ENCODE measurements at places on chromosomes 4 and X.

DNA sequence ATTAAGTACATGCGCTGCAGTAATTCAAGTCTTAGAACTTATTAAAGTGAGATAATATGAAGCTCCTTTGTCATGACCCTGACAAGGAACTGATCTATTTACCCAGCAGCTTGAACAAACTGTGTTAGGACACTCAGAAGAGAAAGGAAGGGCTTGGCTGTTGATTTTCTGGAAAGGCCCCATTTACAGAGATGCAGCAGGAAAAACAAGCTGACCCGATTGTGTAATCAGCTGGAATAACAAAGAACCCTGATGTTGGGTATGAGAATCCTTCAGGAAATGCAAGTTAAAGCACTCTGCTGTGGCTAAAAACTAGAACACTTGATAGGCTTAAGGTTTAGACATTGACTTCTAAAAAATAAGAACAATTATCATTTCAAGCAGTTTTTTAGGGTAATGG lies 64.8 kb downstream of the TBC1D9 start:
- H3K36me3 ChIP-seq: no peaks in the 10 kb centered on the region
- DNase-seq: no peak
- H3K27ac ChIP-seq: no peak overlapping the region
- H3K27me3 ChIP-seq: no peaks in the 10 kb centered on the region

GRCh38 chr4:56048702-56049431 lies 100.1 kb downstream of the CEP135 start:
- no peaks in the 10 kb centered on the region for H3K4me1 ChIP-seq
- peak; percentile 78 for DNase-seq
- no peak overlapping the region for H3K27ac ChIP-seq
- peak overlapping the region; percentile 54 for H3K4me3 ChIP-seq
- H3K27me3 ChIP-seq: no peaks in the 10 kb centered on the region
- H3K36me3 ChIP-seq: no peaks in the 10 kb centered on the region

DNA sequence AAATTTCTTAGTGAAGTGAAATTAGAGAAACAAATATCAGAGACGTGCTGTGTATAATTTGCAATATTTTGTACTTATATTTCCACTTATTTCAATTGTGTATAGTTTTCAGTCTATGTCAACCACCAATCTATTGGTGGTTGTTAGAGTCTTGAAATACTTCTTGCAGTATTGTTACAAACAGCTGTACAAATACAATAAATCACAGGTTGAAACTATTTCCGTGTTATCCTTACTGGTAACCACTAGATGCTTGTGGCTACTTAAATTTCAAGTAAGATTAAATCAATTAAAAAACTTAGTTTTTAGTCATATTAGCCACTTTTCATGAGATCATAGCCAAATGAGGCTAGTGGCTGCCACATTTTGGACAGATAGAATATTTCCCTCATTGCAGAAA lies 520.5 kb downstream of the GBA3 start:
- no peak for DNase-seq
- H3K36me3 ChIP-seq: no peaks in the 10 kb centered on the region
- H3K4me3 ChIP-seq: no peak overlapping the region
- H3K27me3 ChIP-seq: no peaks in the 10 kb centered on the region
- no peaks in the 10 kb centered on the region for H3K4me1 ChIP-seq

DNA sequence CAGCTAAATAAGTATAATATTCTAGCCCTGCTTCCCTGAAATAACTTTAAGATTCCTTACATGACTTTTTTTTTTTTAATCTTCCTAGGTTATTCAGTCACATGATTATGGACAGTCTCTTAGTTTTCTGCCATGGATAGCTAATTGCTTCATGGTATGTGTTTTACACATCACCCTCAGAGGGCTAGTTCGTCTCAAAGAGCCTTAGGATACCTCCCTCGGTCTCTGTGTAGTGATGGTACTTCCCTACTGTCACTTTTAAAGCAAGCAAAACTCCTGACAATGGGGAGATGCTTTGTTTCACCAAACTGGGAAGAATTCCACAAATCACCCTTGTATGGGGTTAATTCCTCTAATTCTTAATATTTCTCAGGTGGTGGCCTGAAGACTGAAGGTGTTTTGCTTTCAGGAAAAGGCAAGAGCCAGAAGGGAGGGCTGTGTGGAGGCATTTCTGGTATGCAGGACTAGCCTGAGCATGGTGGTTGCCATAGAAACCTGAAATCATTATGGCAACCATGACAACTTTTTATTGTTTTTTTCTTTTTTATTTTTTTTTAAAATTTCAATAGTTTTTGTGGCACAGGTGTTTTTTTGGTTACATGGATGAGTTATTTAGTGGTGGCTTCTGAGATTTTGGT lies 70.4 kb downstream of the BEX3 start:
- H3K4me1 ChIP-seq: no peaks in the 10 kb centered on the region
- no peak overlapping the region for H3K4me3 ChIP-seq
- no peak for DNase-seq
- H3K36me3 ChIP-seq: no peaks in the 10 kb centered on the region

GRCh38 chr4:22240814-22241213 lies 275.1 kb downstream of the ADGRA3 start:
- H3K4me1 ChIP-seq: no peaks in the 10 kb centered on the region
- no peak overlapping the region for H3K27ac ChIP-seq
- no peaks in the 10 kb centered on the region for H3K36me3 ChIP-seq
- H3K4me3 ChIP-seq: no peak overlapping the region

Data from aorta (tissue), 5 donors.